Keratinocyte (primary cell): ENCODE measurements at places on chromosomes 16 and 17.

DNA sequence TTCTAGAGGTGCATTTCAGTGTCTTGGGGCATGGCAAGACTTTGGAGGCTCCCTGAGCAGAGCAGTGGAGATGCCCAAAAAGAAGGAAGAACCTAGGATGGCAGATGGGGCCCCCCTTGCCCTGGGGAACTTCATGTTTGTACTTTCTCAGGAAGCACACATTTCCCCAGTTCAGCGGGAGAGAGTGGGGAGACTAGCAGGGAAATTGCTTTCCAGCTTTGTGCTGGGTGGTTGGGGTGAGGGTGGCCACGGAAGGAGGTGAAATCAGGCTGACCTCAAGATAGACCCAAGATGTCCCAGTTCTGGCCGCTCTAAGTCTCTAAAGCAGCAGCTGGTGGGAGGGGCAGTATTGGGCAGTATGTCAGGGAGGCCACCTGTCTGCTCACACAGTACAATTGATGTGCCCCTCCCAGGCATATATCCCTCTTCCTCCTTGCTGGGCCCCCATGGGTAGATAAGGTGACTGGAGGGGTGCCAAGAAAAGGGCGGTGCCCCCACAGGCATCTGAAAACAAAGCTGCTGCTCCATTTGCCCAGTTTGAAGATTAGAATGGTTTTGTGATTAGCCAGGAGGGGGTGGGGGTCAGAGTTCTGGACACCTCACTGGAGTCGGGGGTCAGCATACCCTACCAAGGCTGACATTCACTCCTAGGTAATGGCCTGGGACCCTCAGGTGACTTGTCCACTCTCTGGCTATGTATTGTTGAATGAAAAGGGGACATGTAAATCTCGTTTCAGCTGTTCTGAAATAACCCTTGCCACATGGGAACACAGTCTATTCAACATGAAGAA, 17.1 kb upstream of the NAGLU start:
- DNase-seq = no peak

DNA sequence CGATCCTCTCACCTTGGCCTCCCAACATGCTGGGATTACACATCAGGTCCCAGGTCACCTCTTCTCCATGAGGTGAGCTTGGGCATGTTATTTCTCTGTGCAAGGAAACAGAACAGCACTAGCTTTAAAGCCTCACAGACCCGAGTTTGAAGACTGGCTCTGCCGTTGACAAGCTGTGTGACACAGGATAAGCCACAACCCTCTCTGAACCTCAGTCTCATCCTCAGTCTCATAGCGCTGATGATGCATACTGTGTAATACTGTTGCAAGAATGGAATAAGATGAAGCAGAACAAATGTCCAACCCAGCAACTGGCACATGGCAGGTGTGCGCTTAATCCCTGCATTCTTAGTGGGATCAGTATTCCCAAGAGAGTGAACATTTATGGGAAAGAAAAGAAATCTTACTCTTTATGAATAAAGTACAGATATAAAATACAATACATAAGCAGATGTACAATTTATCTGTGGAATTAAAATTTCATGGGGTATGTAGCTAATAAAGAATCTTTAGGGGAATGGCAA, 43.5 kb downstream of the ABAT start:
- no peak for DNase-seq

DNA sequence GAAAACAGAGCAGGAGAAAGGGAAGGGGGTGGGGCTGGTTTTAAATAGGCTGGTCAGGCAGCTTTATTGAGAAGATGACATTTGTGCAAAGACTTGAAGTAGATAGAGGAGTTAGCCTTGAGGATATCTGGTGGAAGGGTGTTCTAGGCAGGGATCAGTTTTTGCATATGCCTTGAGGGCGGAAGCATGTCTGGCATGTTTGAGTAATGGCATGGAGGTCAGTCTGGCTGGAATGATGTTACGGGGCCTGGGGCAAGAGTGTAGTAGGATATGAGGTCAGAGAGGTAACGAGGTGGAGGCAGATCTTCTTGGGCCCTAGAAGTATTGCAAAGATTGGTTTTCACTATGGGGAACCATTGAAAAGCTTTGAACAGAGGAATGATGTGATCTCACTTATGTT, 4.8 kb downstream of the RABEP1 start:
- DNase-seq = no peak

- DNase-seq = no peak
Measured at GRCh38 chr17:33515974-33516373, 222.9 kb upstream of the ASIC2 start.

DNA sequence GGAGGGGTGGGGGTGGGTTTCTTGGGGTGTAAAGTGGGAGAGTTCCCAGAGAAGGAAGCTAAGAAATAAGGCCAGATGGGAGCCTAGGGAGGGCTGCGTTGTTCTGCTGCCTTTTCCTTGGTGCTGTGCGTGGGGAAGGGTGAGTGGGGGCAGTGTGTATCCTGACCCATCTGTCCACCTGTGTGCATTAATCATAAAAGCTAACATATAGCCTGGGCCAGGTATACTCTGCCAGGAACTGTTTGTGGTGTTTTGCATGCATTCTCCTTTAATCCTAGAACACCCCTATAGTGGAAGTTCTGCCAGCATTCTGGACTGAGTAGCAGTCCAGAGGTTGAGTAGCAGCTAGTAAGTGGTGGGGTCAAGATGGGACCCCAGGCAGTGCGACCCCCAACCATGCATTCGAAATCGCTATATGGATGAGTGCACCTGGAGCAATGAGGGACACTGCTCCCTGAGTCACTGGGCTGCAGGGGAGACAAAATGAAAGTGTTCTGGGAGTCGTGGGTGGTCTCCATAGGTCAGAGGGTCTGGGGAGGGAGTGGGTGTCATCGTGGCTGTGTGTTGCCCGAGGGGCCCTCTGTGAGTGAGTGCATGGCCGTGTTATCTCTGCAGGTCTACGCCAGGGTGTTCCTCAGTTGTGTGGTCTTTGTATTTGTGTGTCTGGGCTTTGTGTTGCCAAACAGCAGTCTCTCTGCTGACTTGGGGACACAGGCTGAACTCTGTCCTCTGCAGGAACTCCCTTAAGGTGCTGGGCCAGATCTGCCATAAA, 1.3 kb downstream of the ERBB2 start:
- DNase-seq = no peak

- DNase-seq = no peak
Measured at GRCh38 chr17:34902831-34903547, 58.3 kb downstream of the CCT6B start.

DNA sequence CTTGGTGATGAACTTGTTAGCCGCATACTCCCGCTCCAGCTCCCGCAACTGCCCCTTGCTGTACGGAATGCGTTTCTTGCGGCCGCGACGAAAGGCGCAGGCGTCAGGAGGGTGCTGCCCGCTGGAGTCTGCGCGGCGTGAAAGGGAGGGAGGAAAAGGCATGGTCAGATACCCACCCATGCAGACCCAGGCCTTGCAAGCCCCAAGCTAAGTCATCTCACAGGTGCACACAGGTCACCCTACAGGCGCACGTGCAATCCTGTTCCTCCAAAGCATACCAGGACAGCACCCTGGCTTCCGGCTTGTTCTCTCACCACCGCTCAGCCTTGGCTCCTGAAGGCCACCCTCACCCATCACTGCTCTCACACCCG, 1.6 kb downstream of the HOXB13 start:
- no peak for DNase-seq

- DNase-seq = no peak
Measured at GRCh38 chr17:56111706-56112485, 41.4 kb upstream of the ANKFN1 start.

GRCh38 chr17:4510618-4510941, 11.9 kb downstream of the SPNS2 start:
- no peak for DNase-seq

DNA sequence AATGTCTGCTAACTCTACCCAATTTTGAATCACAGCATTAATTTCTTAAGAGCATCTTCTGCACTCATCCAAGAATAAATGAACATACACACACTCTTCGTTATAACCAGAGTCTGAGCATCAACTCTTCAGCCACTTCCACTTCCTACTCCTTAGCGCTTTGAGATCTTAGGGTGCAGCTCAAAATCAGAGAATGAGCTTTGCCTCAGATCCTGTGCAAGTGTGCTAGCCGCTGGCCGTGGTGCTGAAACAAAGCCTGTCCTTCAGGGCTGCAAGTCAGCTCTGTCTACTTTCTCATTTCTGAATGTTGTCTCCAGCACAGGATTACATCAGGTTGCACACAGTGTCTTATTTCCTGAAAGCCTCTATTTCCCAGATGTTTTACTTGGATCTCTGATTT, 165.4 kb downstream of the AIPL1 start:
- no peak for DNase-seq

- no peak for DNase-seq
Measured at GRCh38 chr17:42422412-42422957, 571 bp downstream of the CAVIN1 start.

GRCh38 chr17:28948873-28949184, 2.5 kb downstream of the PHF12 start:
- DNase-seq = no peak

DNA sequence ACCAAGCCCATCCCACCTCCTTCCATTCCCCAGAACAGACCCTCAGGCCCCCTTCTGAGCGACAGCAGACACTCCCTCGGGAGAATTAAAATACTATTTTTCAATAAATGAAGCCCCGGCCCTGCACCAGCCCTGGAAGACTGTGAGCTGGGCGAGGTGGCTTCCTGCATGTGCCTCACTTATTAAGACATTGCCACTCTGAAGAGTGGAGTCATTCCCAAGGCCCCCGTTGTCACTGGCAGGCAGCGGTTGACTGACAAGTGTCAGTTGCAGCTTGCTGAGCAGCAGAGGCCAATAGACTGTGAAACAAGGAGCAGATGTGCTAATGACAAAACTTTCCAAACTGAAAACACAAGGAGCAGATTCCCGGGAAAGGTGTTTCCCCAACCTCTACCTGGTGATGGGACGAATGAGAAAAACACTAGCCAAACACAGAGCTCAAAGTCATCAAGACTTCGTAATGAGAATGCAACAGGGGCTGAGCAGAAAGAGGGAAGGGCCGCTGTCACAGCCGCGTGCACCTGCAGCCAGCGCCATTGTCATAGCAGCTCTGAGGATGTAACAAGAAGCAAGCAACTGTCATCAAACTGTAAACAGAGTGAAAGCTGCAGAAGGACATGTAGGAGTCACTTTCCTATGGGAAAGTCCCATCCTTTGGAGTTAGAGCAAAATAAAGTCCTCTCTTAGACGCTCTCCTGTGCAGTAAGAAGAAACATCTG, 232.1 kb downstream of the C16orf78 start:
- DNase-seq = no peak

- no peak for DNase-seq
Measured at GRCh38 chr17:76560877-76561221, 21.0 kb downstream of the PRCD start.

DNA sequence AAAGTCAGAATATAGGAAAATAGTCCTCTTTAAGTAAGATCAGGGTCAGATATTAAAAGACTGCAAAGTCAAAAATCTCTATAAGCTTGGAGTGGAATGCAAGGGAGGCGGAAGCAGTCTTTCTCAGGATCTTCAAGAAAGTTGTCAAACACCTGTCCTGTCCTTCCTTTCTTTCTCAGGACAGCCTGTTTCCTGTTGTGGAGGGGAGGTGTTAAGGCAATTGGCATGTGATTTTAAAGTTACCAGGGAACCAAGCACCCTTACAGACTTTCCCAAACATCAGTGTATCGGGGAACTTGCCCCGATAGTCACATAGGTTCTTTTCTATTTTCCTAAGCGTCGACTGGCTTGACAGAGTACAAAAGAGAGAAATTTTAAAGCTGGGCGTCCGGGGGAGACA, 2.1 kb downstream of the ATP5PD start:
- DNase-seq = no peak

DNA sequence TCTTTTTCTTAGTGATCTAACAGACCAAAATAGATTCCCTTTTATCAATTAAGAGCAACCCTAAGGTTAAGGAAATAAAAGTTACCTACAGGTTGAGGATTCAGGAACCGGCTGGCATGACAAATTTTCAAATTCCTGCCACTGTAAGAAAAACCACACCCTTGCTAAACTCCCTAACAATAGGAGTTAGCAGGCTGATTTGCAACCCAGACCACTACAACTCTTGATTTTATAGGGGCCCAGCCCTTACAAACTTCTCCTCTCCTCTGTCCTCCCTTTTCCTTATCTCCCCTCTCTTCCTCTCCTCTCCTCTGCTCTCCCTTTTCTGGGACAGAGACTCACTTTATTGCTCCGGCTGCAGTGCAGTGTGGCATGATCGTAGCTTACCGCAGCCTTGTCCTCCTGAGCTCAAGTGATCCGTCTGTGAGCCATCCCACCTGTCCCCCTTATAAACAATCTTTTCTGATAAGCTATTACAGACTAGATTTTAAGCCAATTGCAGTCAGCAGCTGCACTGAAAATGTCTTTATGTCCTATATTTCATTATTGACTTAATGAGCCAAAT, 418.9 kb downstream of the CDH8 start:
- DNase-seq = no peak

DNA sequence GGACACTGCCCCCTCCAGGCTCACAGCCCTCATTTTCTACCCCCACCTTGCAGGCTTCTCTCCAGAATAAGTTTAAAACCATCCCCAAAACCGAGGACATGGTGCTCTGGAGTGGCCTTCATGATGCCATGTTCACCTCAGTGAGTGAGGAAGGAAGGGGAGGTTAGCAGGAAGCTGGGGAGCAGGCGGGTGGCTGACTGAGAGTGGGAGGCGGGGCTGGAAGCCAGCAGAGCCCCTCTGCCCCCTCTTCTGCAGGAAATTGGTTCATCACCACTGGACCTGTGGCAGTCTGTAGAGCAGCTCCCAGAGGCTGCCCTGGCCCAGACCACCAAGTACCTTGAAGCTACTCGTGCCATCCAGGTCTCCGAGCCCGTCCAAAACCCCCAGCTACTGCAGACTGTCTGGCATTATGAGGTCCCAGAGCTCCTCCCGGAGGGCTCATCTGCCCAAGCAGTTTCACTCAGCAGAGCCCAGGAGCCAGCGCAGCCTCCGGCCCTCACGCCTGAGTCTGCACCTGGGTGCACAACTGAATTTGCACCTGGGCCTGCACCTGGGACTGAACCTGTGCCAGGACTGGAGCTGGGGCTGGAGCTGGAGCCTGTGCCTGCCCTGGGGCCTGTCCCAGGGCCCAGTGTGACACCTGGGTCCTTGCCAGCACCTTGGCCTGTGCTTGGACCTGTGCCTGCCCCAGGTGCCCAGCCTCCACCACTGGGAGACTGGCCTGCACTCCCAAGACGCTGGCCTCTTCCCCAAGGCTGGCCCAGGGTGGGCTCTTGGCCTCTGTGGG, 19.0 kb downstream of the C16orf96 start:
- no peak for DNase-seq

DNA sequence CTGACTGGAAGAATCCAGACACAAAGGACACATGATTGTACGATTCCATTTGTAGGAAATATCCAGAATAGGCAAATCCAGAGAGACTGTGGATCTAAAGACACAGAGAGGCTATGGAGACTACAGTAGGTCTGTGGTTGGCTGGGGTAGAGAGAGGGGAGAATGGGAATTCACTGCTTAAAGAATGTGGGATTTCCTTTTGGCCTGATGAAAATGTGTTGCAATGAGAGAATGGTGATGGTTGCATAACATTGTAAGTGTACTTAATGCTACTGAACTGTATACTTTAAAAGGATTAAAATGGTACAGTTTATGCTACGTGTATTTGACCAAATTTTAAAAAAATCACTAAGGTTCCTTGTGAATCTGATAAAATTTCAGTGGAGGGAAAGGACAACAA, 62.1 kb downstream of the GPRC5B start:
- DNase-seq = no peak

- DNase-seq = no peak
Measured at GRCh38 chr17:43721537-43722268, 36.9 kb downstream of the SOST start.
